ENCODE measurements at places on chromosomes 11 and 22. TPM values are rescaled to one million over a fixed set of nuclear protein-coding genes. Genes with fewer than 3 reads are reported as not detected.

SLC37A2 gene
- total RNA-seq: 0.57 TPM

NNMT gene
- total RNA-seq: 202 TPM

OR56A1 gene
- not detected for total RNA-seq

LDHAL6A gene
- total RNA-seq: not detected

CNTF gene
- 4.0 TPM for total RNA-seq

APOA5 gene
- total RNA-seq: not detected

SNU13 gene
- 87.7 TPM for total RNA-seq

HSCB gene
- 24.3 TPM for total RNA-seq

C11orf65 gene
- total RNA-seq: 0.14 TPM

RAG2 gene
- not detected for total RNA-seq

IL18 gene
- 0.80 TPM for total RNA-seq

LRRC10B gene
- not detected for total RNA-seq

CCDC15 gene
- 7.7 TPM for total RNA-seq

OR10S1 gene
- not detected for total RNA-seq

FAM83F gene
- total RNA-seq: not detected

OR5P2 gene
- not detected for total RNA-seq

HEPN1 gene
- not detected for total RNA-seq

TYR gene
- not detected for total RNA-seq

GDPD4 gene
- total RNA-seq: not detected

BACE1-AS gene
- total RNA-seq: 5.1 TPM

PLAAT3 gene
- 29.4 TPM for total RNA-seq
